Smooth muscle cell of the brain vasculature (primary cell): ENCODE measurements at places on chromosomes 2 and 18.

- DNase-seq: no peak
Measured at GRCh38 chr2:223538920-223539440, 63.2 kb downstream of the SCG2 start.

DNA sequence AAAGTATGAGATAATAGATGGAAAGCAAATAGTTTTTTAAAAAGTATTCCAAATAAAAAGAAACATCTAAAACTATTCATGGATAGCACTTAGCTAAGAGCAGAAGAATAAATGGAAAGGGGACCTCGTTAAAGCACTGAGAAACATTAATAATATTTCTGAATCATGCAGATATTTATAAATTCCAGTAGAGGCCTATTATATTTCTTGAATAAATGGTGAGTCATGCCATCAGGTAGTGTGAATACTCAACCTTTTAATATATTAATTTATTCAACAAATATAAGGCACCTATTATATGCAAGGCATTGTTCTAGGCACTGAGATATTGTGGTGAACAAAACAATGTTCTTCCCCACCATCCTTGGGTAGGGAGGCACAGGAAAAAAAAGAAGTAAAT lies 53.8 kb downstream of the ICA1L start:
- DNase-seq: no peak

DNA sequence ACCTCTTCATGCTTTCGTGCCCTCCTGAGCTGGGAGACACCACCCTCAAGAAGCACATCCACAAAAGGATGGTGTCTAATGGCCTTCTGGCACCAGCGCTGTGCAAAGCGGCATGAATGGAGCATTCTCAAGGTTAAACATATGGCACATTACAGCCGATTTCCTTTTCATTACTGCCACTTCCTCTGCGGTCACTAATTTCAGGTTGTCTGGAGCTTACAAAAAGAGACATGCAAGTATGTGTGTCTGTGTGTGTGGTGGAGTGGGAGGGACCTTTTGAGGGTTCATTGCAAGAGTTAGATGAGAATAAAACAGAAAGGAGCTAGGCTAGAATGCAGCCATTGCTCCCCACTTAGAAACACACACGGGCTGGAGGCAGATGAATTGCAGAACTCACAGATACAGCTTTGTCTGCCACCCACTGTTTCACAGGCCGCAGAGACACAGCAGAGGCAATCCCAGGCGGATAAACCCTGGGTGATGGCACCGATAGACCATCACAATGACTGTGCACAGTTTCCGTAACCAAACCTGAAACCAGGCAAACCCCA lies 76.0 kb downstream of the TGIF1 start:
- no peak for DNase-seq

GRCh38 chr2:172234716-172235691 lies 132.3 kb upstream of the DLX2 start:
- DNase-seq: no peak

GRCh38 chr2:73925033-73925704 lies 1.5 kb upstream of the DGUOK start:
- no peak for DNase-seq

DNA sequence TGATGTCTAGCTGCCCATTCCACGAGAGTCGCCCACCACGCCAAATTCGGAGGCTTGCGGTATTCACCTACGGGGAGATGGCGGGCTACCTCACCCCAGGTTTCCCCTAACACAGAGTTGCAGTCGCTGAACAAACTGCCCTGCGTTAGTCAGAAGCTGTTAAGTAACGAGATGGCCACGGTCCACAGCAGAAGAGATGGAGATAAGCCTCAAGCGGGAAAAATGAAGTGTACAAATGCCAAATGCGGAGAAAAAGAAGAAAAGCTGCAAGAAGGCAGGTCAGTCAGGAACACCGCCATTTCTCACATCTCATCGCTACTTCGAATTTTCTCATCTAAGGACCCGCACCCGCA lies 425 bp downstream of the ASB3 start:
- DNase-seq: no peak

- no peak for DNase-seq
Measured at GRCh38 chr2:30203156-30203555, 28.2 kb upstream of the LBH start.

GRCh38 chr2:192124571-192124970 lies 70.2 kb downstream of the TMEFF2 start:
- no peak for DNase-seq

DNA sequence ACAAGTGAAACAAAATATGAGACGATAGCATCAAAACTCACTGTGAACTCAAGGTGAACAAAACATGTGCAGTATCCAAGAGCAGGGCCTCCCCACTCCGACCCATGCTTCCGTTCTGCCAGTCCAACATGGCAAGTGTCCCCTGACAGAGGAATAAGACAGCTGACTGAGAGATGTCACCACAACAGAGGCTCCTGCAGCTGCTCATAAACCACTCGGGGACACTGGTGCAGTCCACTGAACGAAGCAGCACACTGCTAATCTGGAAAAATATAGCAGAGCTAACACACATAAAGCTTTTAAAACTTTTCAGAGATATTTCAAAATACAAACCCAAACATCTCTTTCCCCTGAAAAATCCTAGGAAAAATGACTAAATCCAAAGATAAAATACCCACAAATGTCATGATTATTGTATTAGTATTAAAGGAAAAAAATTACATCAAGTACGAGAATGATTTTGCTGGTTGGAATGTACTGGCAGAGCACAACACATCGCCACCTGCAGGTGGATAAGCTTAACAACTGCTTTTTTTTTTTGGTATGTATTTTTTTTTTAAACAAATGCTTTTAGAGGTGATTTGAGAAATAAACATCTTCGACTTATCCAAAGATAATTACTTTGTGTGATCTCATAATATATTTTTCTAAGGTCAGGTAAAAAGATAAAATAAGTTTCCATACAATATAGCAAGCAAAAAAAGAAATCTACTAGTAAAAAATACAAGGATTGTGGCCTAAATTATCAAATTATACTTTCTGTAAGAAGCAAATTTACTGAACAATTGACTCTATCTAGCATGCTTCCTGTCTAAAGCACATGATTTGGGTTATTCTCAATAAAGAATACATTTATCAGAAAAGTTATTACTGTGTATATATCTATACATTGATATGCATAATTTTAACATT lies 18.6 kb downstream of the THADA start:
- peak; percentile 23 for DNase-seq

DNA sequence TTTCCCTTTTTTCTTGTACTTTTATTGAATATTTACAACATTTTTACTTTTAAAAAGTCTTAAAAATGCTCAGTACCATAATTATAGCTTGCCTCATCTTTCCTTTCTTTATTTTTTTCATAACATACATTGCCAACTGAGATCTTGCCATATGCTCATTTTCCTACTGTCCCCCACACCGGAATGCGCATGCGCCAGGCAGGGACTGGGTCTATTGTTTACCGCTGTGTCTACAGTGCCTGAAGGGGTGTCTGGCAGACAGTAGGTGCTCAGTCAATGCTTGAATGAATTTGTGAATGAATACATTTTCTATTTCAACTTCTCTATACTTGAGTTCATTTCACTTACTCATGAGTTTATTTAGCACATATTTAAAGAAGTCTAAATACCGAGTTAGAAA lies 158.0 kb downstream of the CYP26B1 start:
- DNase-seq: no peak

DNA sequence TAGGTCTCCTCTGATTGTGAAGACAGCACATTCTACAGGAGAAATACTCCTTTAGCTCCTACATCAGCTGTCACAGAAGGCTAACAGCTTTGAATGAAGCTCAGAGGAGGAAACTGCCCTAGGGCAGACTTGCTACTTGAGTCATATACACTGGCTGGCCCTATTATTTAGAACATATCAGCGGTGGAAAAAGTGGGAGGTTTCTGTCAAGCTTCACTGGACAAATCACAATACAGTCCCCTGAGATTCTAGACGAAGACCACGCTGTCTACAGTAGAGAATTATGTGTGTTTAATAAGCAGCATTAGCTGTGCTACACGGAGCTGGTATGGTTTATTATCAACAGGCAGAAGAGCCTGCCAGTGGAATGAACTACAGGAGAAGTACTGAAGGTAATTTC lies 230.9 kb upstream of the FSIP2 start:
- DNase-seq: no peak

- DNase-seq: no peak
Measured at GRCh38 chr2:211035548-211036185, 479.3 kb downstream of the CPS1 start.

- no peak for DNase-seq
Measured at GRCh38 chr2:23592061-23592685, 207.2 kb downstream of the KLHL29 start.

DNA sequence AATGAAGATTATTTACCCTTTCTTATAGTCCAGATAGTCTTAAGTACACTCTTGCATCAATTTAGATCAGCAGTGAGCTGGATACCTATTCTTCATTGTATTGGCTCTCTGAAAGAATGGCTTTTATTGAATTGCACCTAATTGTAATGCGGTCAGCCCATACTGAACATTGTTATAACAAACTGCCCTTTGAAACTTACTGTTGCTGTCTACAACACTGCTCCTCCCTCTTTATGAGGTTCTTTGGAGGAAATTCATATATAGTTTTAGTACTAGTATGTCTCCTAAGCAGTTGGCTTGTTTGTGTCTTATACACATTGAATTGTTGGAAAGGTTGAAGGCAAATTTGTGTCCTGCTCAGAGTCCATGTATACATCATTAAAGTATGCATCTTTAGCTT lies 66.5 kb upstream of the UGP2 start:
- no peak for DNase-seq
